Inflammatory macrophage treated with lipopolysaccharide for 1 hour (primary cell): ENCODE measurements at places on chromosomes 3 and 15.

GRCh38 chr3:57911593-57911992, 96.6 kb upstream of the FLNB start:
- no peak for DNase-seq

DNA sequence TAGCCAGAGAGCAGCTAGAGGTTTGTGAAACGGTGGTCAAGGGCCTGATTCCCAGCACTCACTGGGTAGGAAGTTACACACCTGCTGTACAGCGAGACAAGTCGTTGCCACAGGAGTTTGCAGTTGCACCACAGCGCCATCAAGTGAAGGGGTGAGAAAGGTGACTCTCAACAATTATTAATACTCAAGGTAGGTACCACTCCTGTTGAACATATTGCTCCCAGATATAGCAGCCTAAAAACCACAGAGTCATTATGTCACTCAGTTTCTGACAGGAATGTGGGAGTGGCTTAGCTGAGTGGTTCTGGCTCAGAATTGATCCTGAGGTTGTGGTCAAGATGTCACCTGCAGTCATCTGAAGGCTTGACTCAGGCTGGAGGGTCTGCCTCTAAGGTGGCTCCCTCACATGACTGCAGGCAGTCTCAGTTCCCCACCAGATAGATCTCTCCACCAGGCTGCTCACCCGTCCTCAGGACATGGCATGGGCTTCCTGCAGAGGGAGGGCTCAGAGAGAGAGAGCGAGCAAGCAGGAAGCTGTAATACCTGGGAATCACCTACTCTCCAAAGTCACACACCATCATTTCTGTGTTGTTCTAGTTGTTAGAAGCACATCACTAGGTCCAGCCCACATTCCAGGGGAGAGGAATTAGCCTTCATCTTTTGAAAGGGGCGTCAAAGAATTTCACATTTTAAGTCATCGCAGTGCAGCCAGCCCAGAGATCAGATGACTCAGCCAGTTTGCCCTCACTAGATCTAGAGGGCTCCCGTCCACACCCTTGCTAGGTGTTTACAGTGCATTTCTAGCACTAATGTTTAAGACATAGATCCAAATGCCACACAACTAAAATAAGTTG, 17.0 kb upstream of the ANO10 start:
- DNase-seq = no peak

DNA sequence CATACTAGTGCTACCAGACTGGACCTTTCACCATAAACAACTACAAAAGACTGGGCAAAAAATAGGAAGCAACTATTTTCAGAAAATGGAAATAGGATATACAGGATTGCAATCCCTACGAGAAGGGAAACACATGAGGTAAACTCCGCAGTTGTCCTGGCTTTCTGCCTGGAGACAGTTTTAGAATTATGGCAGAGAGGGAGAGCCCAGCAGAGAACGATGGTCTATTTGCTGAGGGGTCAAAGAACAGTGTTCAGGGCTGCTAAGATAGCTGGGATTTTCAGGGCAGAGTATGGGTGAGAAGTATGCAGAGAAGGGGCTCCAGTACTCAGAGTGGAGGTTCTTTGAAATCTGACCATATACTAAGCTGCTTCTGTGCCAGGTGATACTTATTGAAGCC, 163.4 kb downstream of the CHDH start:
- DNase-seq = no peak

DNA sequence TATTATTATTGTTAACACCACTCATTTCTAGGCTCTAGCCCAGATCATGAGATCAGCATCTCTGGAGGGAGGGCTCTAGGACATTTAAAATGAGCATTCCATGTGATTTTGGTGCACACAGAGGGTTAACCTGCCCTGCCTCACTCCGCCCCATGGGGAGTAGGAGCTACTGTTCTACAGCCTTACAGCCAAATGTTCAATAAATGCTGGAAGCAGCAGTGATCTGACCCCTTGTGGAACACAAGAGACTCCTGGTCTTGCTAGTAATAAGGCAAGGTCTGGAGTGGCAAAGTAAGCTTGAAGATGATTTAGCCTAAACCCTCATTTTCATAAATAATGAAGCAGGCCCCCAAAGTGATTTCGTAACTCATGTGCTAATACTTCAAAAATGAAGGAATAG, 166.4 kb upstream of the EOMES start:
- no peak for DNase-seq

- DNase-seq = no peak
Measured at GRCh38 chr15:41423979-41424659, 7.2 kb downstream of the RTF1 start.

- no peak for DNase-seq
Measured at GRCh38 chr15:91473894-91474545, 374.0 kb downstream of the SV2B start.

DNA sequence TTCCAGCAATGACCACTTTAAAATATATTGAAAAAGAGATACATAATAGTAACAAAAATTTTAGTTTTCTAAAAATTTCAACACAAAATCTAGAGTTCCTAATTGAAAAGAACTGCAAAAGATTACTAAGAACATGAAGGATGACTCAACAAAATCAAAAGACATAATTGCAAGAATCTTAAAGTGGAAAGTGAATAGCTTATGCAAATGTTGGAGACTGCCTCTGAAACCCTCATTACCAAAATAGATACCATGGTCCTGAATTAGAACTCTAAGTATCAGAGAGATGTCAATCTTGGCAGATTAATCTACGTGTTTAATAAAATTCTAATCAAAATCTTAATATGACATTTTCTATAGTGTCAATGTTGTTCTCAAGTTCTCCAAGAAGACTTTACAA, 60.7 kb upstream of the SGO1 start:
- DNase-seq = no peak

- no peak for DNase-seq
Measured at GRCh38 chr15:91593067-91593466, 260.4 kb upstream of the SLCO3A1 start.

DNA sequence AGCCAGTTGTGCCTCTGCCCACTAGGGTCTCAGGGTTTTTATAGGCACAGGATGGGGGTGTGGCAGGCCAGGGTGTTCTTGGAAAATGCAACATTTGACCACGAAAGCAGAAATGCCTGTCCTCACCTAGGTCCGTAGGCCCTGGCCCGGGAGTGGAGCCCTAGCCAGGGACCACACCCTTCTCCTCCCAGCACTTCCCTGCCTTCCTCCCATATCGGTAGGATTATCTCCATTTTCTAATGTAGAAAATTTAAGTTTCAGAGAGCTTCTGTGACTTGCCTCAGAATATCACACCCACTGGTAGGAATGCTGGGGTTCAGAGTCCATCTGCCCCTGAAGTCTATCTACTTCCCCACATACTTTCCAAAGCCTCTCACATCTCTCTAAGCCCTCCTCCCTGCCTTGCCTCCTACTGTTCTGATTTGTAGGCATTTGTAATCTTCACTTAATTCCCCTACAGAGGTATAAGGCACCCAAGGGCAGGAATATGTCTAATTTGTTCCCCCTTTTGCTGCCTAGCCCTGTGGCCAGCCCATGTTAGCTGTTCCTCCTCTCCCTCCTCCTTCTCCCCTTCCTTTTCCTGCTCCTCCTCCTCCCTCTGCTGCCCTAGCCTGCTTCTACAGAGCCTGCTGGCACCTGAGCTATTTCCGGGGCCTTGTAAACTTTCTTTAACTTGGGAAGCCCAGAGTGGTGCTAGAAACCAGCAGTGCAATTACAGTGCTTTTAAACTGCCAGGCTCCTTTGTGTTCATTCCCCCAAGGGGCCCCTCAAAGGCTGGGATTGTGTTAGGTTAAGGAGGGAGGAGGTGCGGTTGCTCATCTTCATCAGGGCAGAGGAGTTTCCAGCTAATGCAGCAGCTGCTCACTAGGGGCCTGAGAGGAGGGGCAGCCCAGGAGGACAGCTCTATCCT, 71.1 kb downstream of the MRPL46 start:
- no peak for DNase-seq

- no peak for DNase-seq
Measured at GRCh38 chr3:36312351-36312750, 68.0 kb upstream of the STAC start.

GRCh38 chr3:54157860-54158259, 35.5 kb downstream of the CACNA2D3 start:
- no peak for DNase-seq

- DNase-seq = no peak
Measured at GRCh38 chr3:140128631-140129030, 193.6 kb downstream of the CLSTN2 start.

- DNase-seq = peak; percentile 96
Measured at GRCh38 chr15:69058830-69059556, 44.5 kb downstream of the NOX5 start.

- DNase-seq = no peak
Measured at GRCh38 chr3:46006238-46007032, 10.8 kb upstream of the FYCO1 start.

DNA sequence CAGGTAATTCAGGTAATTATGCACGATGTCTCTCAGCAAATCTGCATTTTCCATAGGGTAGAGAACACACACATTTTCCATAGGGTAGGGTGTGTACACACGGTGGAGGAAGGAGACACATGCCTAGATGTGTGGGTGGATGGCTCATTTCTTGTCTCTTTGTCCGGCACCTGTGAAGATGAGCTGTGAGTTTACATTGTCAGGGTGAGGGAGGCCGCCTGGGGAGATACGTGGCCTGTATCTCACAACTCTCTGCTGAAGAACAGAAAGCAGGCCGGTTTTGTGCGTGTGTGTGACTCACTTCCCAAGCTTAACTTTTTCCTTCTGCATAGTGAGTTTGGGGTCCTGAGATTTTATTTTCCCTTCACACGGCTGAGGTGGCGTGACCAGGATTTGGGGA, 60.3 kb downstream of the SLC6A6 start:
- DNase-seq = no peak

DNA sequence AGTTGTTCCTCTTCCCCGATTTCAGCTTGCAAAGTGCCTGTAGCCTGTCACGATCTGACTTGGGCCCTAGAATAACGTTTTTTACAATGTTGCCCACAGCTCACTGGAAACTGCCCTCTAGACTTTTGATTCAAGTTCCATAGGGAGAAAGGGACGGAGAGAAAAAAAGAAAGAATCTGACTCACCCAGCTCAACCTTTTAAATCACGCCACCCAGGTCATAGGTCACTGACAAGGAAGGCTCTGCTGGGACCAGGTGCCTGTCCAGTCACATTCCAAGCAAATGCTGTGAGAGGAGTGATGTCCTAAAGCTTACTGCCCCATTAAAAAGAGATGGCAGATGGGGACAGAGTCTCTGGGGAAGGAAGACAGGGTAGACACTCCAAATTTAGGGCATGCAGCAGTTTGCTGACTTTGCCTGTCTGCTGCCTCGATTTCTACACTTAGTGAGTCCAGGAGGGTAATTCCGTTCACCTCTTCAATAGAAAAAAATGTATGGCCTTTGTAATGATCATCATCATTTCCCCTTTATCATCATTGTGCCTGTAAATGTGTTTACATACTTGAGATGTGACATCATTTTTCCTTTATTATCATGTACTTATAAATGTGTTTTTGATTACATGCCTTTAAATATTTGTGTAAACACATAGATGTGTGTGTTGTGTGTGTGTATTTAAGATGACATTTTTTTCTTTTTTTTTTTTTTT, 8.4 kb upstream of the MYO1E start:
- no peak for DNase-seq

DNA sequence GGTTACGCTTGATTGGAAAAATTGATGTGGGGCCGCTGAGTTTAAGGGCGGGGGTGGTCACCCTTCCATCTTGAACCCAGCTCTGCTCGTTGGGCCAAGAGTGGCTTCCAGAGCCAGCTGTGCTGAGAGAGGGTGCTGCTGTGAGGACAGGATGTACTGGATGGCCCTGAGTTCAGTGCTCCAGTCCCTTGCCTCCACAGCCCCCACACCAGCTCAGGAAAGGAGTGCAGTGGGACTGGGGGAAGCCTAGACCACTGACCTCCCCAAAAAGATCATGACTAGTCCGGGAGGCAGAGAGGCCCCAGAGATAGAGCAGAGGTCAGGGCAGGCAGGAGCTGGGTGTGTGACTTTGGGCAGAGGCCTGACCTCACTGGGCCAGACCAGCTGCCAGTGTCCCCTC, 4.0 kb upstream of the PTH1R start:
- no peak for DNase-seq

- peak; percentile 74 for DNase-seq
Measured at GRCh38 chr3:4320096-4320911, 17.1 kb downstream of the SETMAR start.

- DNase-seq = no peak
Measured at GRCh38 chr15:83515164-83515563, 68.0 kb downstream of the SH3GL3 start.

DNA sequence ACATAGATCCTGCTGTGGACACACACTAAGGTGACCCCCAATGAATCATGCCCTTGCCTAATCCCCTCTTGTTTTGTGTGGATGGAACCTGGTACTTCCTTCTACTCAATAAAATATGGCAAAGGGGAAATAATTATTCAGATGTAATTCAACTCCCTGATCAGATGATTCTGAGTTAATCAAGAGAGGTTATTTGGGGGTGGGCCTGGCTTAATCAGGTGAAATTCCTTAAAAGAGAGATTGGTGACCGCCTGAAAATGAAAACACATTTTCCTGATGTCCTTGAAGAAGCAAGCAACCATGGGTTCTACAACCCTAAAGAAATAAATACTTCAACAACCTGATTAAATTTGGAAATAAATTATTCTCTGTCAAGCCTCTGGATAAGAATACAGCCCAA, 8.3 kb upstream of the SLITRK3 start:
- no peak for DNase-seq

DNA sequence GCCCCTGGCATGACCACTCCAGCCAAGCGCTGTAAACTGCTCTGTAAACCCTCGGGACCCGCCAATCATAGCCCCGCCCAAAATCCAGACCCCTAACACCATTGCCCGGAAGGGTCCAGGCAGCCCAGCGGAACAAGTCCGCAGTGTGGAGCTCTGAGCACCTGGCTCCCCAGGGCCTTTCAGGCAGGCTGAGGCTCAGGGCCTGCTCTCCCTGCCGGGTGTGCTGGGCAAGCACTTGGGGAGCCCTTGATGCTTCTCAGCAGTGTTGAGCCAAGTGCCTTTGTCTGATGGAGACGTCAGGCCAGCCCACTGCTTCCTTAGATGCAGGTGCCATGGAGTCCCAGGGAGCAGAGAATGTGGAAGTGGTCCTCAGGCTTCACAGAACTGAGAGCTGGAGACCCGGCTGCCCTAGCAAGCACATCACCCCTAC, 106.2 kb downstream of the TLE3 start:
- DNase-seq = no peak

GRCh38 chr3:71135373-71136088, 448.0 kb downstream of the FOXP1 start:
- no peak for DNase-seq

DNA sequence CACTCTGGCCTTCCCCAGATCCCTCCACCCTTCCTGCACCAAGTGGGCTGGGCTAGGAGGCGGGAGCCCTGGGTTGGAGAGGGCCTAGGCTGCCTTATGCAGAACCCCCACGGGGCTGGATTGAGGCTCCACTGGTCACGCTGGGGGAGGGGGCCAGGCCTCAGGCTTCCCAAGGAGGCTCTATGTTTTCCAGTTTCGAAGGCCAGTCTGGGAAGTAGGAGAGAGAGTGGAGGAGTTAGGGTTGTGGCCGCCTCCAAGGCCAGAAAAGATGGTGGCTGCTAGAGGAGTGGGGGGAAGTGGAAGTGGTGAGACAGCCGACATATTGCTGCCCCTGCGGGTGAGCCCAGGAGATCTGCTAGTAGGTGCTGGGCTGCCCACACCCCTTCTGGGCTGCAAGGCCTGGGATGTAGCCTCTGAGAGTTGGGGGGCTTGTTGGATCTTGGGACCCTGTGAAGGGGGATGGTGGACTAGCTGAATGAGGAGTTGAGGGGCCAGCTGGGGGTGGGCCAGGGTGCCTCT, 1.2 kb downstream of the GNAI2 start:
- peak; percentile 32 for DNase-seq

GRCh38 chr3:141412936-141413354, 44.6 kb downstream of the ZBTB38 start:
- no peak for DNase-seq
